Activated CD4-positive, alpha-beta memory T cell treated with anti-CD3 and anti-CD28 coated beads for 36 hours (primary cell): ENCODE measurements at places on chromosomes 4 and X.

GRCh38 chr4:22842360-22843018 is 149.8 kb downstream of the GBA3 start:
- no peak for DNase-seq

- peak; percentile 21 for DNase-seq
These were observed 104.3 kb upstream of the STK26 start for GRCh38 chrX:131918839-131919238.

GRCh38 chrX:39301036-39301435 is 499.8 kb downstream of the MID1IP1 start:
- DNase-seq: no peak

DNA sequence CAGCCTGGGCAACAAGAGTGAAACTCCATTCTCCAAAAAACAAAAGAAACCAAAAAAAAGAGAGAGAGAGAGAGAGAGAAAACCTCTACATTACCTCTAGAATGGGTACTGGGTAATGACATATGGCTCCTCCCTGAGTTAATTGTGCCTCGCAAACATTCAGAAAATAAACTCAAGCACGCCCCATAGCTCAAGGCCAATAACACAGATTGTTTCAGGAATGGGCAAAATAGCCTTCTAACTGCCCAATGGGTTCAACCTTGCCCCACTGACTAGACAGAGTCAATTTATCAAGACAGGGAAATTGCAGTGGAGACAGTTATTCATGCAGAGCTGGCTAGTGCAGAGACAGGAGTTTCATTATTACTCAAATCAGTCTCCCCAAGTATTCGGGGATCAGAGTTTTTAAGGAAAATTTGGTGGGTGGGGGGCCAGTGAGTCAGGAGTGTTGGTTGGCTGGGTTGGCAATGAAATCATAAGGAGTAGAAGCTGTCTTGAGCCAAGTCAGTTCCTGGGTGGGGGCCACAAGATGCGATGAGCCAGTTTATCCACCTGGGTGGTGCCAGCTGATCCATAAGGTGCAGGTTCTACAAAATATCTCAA is 25.1 kb downstream of the NIPAL1 start:
- DNase-seq: peak; percentile 40

DNA sequence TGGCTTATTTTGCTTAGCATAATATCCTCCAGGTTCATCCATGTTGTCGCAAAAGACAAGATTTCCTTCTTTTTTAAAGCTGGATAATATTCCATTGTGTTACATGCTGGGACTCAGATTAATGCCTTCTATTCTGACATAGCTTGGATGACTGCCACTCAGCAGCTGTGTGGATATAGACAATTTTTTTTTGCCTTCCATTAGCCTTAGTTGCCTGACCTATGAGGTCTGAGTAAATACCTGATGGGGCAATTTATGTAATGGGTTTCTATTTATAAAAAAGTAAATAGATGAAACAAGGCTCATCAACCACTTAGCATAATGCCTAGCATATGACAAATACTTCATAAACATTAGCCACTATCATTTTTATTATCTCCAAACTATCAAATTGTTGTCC is 515.4 kb downstream of the ZNF674 start:
- DNase-seq: no peak

GRCh38 chr4:163959932-163960331 is 465.4 kb downstream of the TMA16 start:
- DNase-seq: no peak

DNA sequence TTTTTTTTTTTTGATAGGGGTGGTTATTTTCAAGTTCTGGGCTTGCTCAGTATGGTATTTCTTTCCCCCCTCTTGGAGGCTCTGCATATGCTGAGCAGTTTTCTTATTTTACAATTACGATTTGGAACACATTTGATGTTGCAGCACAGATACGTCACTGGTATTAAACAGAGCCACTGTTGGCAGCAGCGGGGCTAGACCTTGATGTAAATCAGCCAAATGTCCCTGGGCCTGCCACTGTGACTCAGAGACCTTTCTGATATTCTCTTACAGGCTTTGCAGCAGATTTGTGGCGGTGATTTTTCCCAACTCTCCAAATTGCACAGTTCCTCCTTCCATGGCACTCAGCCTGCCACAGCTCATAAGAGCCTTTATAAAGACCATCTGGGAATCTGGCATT is 81.1 kb downstream of the VMA21 start:
- DNase-seq: no peak

DNA sequence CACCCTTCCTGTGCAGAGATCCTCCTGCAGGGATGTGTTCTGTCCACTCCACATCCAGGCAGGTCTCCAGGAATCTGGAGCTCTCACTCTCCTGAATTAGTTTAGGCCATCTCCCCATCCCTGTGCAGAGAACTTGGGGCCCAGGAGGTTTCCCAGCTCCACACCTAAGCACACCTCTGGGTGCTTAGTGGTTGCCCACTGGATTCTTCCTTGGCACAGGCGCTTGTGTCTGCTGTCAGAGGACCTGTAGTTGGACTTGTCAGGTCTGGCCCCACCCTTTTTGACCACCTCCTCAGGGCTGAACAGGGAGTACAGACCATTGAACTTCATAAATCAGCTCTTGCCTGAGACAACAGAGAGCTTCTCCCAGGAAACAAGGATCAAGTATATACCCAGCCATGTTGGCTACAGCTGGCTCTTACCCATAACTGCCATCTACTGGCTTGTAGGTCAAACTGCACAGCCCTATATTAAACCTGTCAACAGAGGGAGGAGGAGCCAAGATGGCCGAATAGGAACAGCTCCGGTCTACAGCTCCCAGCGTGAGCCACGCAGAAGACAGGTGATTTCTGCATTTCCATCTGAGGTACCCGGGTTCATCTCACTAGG is 275.5 kb downstream of the PPARGC1A start:
- no peak for DNase-seq

DNA sequence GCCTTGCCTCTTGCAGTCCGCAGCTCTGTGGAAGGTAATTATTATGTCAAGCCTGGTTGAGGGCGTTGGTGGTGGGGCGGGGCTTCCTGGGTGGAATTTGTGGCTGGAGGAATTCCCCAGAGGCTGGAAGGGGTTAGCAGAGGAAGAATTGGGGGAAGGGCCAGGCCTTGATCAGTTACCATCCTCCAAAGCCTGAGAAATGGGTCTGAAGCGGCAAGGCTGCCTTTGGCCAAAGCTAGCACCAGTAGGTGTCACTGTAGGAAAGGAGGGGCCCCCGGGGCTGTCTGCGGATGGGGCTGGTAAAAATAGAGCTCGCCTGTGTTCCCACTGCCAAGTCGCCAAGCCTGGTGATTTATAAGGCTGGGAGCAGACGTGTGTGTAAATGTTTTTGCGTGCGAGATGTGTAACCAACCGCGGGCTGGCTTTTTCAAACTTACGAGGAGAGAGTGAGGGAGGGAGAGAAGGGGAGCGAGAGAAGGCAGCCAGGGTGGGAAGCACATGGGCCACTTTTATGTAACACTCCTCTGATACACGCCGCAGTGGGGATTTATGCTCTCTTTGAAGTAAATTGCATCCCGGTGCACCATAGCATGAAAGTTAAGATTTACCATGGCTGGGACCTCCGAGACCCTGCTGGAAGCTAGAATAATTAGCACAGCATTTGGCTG is 367.0 kb downstream of the BCOR start:
- DNase-seq: peak; percentile 72

- no peak for DNase-seq
These were observed 11.9 kb downstream of the AR start for GRCh38 chrX:67555578-67556203.

DNA sequence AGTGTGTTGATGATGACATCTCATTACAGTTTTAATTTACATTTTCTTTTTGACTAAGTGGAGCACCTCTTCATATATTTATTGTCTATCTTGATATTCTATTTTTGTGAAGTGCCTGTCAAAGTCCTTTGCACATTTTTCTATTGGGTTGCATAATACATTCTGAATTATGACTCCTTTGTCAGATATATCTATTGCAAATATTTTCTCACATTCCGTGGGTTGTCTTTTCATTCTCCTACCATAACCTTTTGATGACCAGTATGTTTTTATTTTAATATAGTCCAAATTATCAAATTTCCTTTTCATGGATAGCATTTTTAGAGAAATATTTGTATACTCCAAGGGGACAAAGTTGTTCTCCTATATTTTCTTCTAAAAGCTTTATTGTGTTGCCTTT is 126.4 kb downstream of the PJA1 start:
- no peak for DNase-seq

- no peak for DNase-seq
These were observed 1.2 kb downstream of the SPOCK3 start for GRCh38 chr4:167232805-167233684.

- no peak for DNase-seq
These were observed 473.6 kb downstream of the BCOR start for GRCh38 chrX:39624166-39624565.

DNA sequence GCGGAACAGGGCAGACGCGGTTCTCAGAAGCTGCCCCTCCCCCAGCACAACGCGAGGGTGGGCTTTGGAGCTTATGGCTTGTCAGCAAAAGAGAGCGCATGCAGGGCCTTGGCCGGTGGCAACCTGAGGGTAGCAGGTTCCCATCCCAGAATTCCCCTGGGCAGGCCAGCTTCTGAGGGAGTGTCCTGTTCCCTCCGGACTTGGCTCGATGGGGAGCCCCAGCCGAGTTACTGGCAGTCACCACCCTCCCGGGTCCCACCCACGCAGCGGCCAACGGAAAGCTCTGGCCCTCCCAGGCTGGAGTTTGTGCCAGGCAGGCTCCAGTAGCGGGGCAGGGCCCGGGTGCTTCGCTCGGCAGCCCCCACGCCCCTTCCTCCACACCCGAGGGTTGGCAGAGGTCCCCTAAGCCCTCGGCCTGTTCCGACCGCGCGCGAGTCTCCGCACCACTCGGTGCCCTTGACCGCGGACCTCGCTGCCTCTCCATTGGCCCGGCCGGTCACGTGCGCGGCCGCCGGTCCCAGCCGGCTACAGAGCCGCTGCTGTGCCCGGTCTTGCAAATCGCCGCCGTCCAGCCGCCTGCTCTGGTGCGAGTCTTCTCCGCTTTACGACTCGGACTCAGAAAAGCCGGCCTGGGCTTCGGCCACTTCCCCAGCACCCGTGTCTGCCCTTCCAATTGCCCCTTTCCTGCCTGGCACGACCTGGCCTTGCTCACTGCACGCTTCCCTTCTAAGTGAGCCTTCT is 20.9 kb upstream of the MTM1 start:
- DNase-seq: peak; percentile 46

- peak; percentile 84 for DNase-seq
These were observed 30.5 kb downstream of the RHOH start for GRCh38 chr4:40227284-40227683.

- DNase-seq: no peak
These were observed 18.6 kb downstream of the CLCN4 start for GRCh38 chrX:10175319-10175871.

DNA sequence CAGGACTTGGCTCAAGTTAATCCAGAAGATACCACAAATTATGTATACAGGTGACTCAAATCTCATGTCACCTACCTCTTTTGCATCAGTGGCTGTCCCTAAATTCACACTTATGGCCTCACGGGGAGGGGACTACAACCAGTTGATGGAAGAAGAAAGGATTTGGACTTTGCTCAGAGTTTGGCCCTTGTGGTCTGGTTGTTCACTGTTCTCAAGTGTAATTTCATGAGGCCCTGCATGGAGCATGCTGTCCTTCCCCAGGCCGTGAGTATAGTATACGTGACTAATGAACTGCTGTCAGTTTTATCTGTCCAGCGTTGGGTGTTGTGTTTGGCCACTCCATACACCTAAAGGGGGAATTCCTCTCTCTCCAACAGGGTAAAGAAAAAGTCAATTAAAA is 27.5 kb upstream of the LSM6 start:
- no peak for DNase-seq

GRCh38 chrX:24493740-24494581 is 28.9 kb downstream of the PDK3 start:
- no peak for DNase-seq

GRCh38 chrX:108447303-108447702 is 7.7 kb downstream of the COL4A5 start:
- no peak for DNase-seq

GRCh38 chr4:121764702-121765367 is at the start of gene SMIM43:
SMIM43 (minus strand) TSS chr4:121765164; CDS start chr4:121765105, 59 bp downstream.
- DNase-seq: no peak

DNA sequence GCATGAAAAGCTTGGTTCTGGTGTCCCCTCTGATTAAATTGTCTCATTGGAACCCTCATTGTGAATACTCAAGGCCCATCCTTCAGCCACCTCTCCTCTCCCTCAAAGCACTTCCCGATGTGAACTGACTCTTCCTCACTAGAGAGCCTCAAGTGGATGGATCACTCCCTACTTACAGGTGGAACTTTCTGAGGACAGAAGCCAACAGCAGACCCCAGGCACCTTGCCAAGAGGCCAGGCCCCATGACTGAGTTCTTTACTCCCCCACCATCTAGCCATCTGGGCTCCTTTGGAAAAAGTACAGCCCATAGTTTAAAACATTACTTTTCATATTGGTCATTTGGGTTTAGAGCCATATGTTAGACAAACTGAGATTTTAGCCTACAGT is 224.1 kb downstream of the SHROOM3 start:
- no peak for DNase-seq

GRCh38 chr4:64539234-64539849 is 130.1 kb upstream of the TECRL start:
- peak; percentile 24 for DNase-seq

DNA sequence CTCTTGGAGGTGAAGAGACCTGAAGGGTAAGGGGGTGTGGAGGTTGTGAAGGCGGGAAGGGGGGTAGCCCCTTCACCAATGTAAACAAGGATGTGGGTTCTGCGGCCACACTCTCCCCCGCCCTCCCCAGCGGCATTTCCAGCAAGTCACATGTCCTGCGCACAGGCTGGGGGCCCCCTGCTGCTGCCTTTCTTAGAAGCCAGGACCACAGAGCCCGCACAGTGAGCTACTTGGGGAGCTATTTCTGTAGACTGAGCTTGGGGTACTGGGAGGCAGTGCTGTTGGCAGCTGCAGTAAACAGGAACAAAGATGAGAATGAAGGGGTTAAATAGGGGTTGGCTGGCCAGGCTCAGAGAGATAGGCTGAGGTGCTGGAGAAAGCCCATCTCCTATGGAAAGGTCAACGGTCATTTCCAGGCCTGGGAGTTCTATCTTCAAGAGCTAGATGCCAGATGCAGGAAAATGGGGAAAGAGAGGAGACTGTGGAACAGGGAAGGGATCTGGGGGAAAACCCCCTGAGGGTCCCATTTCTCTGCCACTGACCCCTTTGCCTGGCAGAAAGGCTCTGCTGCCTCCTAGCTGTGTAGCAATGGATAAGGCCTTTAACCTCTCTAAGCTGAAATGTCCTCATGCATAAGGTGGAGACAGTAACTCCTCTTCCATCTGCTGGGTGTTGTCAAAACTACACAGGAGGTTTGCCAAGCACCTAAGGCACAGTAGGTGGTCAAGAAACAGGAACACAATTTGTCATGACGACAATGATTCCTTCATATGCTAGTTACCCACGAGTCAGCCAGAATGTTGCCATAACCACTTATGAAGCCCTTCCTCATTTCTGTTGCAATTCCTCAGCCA is 18.5 kb upstream of the PIM2 start:
- peak; percentile 95 for DNase-seq

- no peak for DNase-seq
These were observed 19.1 kb downstream of the MFAP3L start for GRCh38 chr4:170007113-170007512.

- DNase-seq: no peak
These were observed 23.7 kb downstream of the MAOA start for GRCh38 chrX:43679778-43680177.

- no peak for DNase-seq
These were observed 155.0 kb upstream of the MAOA start for GRCh38 chrX:43500996-43501694.

GRCh38 chr4:173091958-173092357 is 76.7 kb upstream of the GALNT7 start:
- no peak for DNase-seq
